ENCODE measurements at places on chromosomes 7 and 10. TPM values are rescaled to one million over a fixed set of nuclear protein-coding genes. Genes with fewer than 3 reads are reported as not detected.
A peak's percentile ranks its signal among the peaks of the same experiment; 100 is the strongest.

DNA sequence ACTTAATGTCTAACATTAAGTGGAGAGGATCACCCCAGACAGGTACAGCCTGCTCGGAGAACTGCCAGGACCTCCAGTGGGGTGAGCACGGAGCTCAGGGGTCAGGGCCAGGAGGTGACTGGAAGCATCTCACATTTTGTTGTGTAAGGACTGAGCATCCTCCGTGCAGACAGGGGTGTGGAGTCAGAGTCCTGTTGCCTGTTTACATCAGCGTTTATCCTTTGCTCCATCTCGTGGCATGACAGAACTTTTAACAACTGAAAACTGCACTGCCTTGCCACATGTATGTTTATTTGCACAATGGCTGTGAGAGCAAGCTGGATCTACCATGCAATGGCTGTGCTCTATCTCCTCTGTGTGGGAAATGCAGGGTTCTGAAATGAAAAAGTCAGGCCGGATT, 175.4 kb upstream of the AKR1E2 start:
- no peak for DNase-seq

- peak; percentile 5 for DNase-seq
Observed at GRCh38 chr10:28020993-28021982, 22.4 kb upstream of the ODAD2 start.

The COBL gene
- 1.2 TPM for total RNA-seq

The CDNF gene
- 0.77 TPM for total RNA-seq

The ACSM6 gene
- total RNA-seq, result not detected
